ENCODE measurements at places on chromosomes 5 and 9.

- DNase-seq: no peak
Observed at GRCh38 chr5:21919414-21920022, 933.6 kb downstream of the CDH12 start.

DNA sequence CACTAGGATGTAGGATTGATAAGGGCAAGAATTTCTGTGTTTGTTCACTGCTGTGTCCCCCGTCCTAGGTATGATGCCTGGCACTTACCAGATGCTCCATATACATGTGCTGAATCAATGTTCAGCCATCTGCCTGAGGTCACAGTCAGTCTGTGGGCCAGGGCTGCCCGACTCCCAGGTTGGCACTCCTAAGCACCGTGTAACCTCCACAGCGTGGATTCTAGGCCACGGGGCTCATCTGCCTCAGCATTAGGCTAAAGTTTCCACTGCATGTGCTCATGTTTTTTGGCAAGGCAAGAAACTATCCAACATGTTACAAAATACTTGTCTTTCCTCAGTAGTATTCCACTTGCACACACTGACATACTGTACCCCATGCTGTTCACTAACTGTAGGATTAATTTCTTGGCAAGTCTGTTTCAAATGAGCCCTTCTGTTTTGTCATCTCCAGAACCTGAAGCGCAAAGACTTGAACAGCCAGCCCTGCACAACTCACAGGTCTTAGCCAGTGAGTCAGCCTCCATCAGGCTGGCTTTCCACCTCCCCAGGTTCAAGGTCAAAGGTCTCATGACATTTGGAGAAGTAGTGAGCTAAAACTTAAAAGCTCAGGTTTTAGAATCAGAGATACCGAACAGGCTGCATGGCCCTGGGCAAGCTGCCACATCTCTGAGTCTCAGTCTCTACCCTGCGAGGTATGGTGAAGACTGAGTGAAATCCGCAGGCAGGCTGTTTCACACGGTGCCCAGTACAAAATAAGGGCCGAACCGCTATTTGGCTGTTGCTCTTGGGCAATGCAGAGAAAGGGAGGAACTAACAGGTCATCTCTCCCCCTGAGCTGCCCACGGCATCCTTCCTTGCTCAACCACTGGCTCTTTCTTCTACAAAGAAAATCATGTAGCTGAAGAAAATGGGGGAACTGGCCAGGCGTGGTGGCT lies 7.2 kb downstream of the TOR1A start:
- DNase-seq: no peak

DNA sequence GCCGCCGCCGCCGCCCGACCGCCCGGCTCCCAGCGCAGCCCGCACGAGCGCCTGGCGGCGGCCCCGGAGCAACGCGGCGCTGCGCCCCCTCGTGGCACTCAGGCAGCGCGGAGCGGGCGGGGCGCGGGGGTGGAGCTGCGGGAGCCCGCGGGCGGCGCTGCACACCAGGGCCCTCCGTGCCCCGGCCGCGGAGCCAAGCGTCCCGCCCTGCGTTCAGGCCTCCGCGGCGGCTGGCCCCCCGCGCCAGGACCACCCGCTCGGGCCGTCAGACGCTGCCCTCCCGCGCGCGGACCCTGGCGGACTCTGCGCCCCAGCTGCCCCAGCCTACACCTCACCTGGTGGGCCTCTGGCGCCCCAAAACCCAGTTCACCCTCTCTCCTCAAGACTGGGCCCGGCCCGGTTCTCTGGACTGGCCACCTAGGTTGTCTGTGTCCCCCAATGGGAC lies at the start of gene RASGEF1C:
TSS of gene RASGEF1C (minus strand) at position 75 of the 445 bp plus-strand sequence. CDS start 71,159 bp downstream, outside the sequence.
- DNase-seq: peak; percentile 30

GRCh38 chr9:114799925-114800324 lies 5.9 kb downstream of the TNFSF15 start:
- DNase-seq: no peak

DNA sequence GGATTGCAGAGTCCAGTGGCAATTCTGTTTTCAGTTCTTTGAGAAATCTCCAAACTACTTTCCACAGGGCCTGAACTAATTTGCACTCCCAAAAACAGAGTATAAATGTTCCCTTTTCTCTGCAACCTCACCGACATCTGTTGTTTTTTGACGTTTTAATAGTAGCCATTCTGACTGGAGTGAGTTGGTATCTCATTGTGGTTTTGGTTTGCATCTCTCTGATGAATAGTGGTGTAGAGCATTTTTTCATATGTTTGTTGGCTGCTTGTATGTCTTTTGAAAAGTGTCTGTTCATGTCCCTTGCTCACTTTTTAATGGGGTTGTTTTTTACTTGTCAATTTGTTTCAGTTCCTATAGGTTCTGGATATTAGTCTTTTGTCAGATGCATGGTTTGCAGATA lies 72.6 kb downstream of the PALM2AKAP2 start:
- DNase-seq: no peak

- no peak for DNase-seq
Observed at GRCh38 chr5:78693339-78693738, 44.8 kb upstream of the LHFPL2 start.

- no peak for DNase-seq
Observed at GRCh38 chr5:20618340-20618739, 630.3 kb upstream of the CDH18 start.

DNA sequence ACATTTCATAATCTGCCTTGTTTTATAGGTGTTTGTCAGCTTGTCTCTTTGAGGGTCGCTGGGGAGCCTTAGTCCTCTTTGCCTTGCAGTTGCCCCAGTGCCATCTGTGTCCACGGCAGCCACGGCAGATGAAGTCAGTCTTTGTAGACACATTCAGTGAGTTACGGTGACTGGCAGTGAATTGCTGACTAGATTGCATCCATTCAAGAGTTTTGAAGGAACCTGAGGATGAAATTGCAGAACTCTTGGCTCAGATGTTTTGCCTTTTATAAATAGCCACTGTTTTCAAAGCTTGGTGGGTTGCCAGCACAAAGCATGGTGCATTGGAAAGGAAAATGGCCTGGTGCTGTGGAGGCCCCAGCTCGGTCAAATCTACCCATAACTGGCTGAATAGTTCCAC lies 125.6 kb downstream of the TRIO start:
- no peak for DNase-seq

- no peak for DNase-seq
Observed at GRCh38 chr5:113520429-113520828, 6.9 kb downstream of the YTHDC2 start.

DNA sequence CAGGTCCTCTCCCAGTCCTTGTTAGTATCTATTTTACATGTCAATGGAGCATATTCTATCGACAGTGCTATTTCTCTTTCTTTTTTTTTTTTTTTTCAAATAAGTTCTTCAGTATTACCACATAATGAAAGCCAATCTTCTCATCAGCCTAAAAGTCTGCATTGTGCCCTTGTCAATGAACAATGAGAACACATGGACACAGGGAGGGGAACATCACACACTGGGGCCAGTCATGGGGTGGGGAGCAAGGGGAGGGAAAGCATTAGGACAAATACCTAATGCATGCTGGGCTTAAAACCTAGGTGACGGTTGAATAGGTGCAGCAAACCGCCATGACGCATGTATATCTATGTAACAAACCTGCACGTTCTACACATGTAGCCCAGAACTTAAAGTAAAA lies 47.7 kb upstream of the TEX48 start:
- no peak for DNase-seq

- no peak for DNase-seq
Observed at GRCh38 chr5:98847054-98847453, 73.6 kb downstream of the RGMB start.

GRCh38 chr5:95026718-95027117 lies 258.2 kb downstream of the MCTP1 start:
- no peak for DNase-seq

GRCh38 chr9:95780121-95780520 lies 95.4 kb upstream of the ERCC6L2 start:
- no peak for DNase-seq

DNA sequence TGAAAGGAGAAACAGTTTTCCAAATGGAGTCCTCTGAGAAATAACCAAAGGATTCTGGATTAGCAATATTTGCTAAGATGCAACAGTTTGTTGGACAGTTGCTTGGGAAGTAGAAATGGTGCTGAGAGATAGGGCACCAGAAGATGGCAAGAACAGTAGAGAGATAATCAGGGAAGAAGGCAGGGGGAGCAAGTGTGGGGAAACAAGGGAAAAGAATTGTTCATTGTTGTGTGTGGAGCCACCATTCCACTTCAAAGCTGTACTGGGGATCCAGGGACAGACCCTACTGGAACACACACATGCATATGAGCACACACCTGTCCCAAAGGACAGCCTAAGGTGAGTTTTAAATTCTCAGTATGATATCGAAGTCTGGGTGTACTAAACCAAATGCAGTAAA lies 152.5 kb downstream of the ZNF608 start:
- DNase-seq: no peak

DNA sequence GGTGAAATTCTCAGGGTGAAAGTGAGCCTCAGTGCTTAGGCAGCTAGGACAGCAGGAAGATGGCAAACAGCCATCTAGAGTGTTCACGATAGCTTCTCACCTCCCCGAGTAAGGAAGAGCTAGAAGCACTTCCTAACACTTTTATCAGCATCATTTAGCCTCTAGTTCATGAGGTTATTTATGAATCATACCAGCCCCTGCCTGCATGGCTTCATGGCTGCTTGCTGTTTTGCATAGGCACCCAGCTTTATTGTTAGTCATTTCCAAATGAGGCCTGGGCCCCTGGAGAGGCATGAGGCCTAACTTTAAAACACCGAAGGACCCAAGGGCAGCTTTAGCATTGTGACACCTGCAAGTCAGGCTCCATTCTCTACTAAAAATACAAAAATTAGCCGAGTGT lies 134.9 kb upstream of the PANK3 start:
- no peak for DNase-seq

DNA sequence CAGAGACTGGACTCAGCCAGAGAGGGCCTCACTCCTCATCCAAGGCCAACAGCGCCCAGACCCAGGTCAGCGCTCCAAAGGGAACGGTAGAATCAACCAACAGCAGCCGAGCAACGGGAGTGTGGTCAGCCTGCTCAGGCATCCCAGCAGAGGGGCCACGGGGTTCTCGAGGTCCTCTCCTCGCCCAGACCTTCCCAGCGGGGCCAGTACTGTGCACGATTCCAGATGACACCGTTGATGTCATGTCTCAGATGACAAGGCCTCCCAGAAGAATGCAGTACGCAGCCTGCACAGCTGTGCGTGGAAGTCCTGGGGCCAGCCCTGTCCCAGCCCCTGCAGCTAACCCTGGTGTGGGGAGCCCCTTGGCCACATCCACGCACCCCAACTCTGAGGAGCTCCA lies 141.0 kb upstream of the PPP1R26 start:
- DNase-seq: no peak

DNA sequence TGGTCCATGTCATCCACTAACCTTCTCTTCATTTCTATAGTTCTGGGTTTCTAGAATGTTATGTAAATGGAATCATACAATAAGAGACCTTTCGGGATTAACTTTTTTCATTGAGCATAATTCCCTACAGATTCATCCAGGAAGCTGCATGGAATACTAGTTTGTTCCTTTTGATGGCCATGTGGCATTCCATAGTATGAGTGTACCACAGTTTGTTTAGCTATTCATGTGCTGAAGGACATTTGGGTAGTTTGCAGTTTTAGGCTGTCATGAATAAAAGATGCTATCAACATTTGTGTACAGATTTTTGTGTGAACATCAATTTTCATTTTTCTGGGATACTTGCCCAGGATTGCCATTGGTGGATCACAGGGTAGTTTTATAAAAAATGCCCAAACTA lies 6.8 kb upstream of the SPTLC1 start:
- DNase-seq: no peak

GRCh38 chr9:16032799-16033198 lies 480.0 kb downstream of the CCDC171 start:
- DNase-seq: no peak

GRCh38 chr5:133930061-133930812 lies 38.2 kb downstream of the C5orf15 start:
- DNase-seq: peak; percentile 50

DNA sequence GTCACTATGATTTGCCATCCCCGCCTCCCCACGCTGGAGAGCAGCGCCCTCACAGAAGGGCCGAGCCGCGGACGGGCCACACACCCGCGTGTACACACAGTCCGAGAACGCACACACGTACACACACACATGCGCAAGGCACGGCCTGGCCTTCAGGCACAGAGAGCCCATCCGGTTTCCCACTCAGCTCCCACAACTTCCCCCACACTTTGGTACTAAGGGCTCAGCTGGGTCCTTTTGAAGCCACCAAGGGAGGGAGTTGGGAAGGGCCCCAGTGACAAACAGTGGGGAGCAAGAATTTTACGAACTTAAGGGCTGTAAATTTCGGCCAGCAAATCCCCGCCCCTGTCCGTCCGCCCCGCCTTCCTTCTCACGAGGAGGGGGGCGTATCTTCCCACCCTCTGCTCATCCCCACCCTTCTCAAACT lies 133.3 kb upstream of the HAND1 start:
- no peak for DNase-seq

GRCh38 chr5:133478199-133478985 lies 133.9 kb downstream of the FSTL4 start:
- no peak for DNase-seq

GRCh38 chr9:125674981-125675973 lies 31.7 kb downstream of the MAPKAP1 start:
- DNase-seq: no peak

DNA sequence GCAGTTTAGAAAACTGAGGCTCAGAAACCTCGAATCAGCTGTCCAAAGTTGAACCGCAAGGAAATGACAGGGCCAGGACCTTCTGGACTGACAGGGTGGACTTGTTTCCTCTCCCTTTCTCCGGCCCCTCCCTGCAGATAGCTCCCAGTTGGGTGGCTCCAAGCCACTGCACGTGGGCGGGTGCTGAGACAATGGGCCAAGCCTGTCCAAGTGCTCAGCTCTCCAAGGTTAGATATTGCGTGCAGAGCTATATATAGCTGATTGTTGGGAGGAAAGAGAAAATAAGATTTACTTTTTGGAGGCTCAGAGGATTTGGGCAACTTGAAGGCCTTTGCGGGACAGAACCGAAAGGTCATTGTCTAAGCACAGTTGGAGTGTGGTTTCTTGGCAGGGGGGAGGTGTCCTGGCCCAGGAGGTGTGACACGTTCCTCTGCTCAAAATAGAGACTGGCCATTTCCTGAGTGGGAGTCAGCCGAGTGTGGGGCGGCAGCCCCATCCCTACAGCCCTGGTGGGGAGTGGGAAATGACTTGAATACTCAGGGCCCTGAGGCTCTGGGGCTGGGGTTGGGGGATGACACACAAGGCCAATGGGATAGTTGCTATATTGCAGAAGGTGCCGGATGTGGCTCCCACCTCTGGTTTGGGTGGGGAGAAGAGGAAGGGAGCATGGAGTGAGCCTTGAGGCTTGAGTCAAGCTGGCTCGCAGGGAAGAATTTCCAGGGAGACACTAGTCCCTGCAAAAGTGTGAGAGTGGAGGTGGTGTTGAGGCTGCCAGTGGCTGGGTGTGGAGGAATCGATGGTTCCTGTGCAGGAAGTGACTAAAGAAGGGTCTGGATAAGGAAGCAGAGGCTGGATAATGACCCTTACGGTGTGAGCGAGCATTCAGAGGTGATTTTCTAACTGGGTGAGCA lies 44.4 kb upstream of the SMAD5 start:
- DNase-seq: no peak
